ENCODE measurements at places on chromosomes 1 and 21. TPM values are rescaled to one million over a fixed set of nuclear protein-coding genes. Genes with fewer than 3 reads are reported as not detected.

DNA sequence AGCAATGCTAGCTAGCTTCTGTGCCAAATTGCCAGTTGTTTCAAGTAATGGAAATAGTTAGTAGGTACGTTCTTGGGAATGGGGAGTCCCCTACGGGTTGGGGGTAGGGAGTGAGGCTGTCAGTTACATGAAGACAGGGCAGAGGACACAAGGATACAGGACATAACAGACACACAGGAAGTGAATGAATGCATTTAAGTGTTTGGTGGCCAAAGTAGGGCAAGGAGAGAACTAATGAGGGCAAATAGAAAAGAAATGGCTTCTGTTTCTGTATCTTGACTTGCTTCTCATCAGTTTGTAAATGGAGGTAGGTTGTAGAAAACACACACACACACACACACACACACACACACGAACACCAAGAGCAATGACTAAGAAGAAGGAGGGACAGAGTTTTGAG lies 142.2 kb downstream of the S1PR1 start:
- DNase-seq: no peak

- no peak for DNase-seq
These were observed 24.6 kb downstream of the RPS6KA1 start for GRCh38 chr1:26553942-26554682.

DNA sequence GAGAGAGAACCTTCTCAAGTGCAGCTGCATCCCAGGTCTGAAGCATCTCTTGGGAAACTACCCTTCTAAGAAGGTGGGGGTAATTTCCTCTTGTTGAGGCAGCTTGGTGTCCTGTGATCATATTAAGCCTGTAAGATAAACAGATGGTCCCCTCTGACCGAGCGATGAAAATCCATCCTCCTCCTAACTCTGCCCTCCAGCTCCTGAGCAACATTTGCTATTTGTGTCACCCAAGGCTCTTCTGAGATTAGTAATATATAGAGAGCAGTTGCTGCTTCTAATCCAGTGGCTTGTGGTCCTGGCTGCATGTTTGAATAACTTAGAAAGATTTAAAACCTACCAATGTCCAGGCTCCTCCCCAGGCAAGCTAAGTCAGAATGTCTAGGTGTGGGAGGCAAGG lies 123.7 kb downstream of the DISC1 start:
- DNase-seq: no peak

GRCh38 chr1:100868364-100868995 lies 26.2 kb downstream of the EXTL2 start:
- no peak for DNase-seq

DNA sequence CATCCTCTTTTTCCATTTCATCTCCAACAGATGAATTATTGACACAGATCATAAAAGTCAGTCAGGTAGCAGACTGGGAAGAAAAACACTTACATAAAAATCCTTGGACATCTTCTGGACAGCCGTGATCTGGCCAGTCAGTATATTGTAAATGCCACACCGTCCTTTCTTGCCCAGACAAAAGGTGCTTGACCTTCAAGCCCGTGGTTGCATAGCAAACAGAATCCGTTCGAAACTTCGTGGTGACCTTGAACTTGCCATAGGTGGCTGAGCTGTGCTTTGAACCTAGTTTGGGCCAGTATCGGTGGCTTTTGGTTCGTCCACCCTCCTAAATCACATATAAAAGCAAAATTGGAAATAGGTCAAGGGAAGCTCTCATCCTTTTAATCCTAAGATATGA lies 88.4 kb downstream of the SMYD2 start:
- DNase-seq: no peak

DNA sequence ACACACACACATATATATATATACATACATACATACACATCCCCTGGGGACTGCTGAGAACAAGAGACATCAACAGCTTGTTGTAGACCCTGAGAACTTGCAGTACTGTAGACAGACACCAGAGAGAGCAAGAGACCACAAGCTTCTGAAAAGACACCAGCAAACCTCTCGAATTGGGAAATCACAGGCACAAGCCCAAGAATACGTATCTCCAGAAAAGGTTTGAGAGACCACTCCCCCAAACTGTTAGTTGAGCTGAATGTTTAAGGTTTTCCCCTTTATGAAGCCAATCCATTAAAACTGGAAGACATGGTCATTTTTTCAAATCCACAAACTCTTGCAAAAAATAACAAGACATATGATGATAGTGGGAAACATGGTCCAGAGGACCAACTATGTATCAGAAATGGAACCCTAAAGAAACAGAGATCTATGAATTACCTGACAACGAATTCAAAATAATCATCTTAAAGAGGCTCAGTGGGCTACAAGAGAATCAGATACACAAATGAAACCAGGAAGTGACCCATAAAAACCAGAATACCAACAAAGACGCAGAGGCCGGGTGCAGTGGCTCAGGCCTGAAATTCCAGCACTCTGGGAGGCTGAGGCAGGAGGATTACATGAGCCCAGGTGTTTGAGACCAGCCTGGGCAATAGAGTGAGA lies 45.1 kb downstream of the SLC2A1 start:
- no peak for DNase-seq

LCE3B gene
- total RNA-seq: not detected

RABGGTB gene
- total RNA-seq: 58.2 TPM

RNU1-4 gene
- total RNA-seq: 19,908 TPM

ASTN1 gene
- total RNA-seq: 4.2 TPM

Data from vagina (tissue), 2 donors.